T-cell (primary cell): ENCODE measurements at places on chromosomes 6 and 20.

DNA sequence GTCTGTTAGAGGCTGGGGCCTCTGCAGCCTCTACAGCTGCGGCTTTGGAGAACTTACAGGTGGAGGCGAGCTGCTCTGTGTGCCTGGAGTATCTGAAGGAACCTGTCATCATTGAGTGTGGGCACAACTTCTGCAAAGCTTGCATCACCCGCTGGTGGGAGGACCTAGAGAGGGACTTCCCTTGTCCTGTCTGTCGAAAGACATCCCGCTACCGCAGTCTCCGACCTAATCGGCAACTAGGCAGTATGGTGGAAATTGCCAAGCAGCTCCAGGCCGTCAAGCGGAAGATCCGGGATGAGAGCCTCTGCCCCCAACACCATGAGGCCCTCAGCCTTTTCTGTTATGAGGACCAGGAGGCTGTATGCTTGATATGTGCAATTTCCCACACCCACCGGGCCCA, 2.6 kb downstream of the TRIM39 start:
- DNase-seq = peak; percentile 2

GRCh38 chr6:121439926-121440325, 4.5 kb downstream of the GJA1 start:
- DNase-seq = no peak

GRCh38 chr20:55928266-55928665, 77.1 kb downstream of the CBLN4 start:
- no peak for DNase-seq

DNA sequence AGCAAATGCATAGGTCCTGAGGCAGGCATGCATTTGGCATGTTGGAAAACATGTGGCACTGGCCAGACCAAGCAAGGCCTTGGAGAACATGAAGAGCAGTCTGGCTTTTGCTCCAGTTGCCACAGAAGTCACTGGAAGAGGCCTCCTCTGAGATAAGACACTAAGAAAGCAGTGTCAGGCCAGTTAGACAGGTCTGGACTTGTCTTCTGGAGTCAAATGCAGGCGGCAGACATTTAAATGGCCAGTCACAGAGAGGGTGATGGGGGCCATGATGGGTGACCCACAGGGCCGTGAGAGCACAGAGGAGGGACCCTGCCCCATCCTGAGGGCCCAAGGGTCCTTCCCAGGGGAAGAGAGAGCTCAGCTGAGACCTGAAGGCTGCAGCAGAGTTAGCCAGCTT, 26.7 kb upstream of the ADA start:
- DNase-seq = no peak

DNA sequence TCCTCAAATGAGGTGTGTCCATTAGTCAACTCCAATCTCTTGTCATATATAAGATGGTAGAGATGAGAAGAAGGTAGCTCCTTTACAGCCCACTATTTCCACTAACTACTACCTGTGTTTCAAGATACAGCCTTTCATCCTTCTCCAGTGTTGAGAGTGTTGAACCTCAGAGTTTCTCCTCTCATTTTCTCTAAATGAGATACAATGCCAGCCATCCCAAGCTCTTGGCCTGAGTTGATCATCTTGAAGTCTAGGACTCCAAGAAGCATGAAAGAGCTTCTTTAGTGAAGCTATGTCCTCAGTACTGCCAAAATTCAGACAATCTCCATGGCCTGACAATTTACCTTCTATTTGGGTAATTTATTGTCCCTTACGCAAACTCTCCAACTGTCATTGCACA, 548 bp upstream of the HLA-DRA start:
- DNase-seq = no peak

DNA sequence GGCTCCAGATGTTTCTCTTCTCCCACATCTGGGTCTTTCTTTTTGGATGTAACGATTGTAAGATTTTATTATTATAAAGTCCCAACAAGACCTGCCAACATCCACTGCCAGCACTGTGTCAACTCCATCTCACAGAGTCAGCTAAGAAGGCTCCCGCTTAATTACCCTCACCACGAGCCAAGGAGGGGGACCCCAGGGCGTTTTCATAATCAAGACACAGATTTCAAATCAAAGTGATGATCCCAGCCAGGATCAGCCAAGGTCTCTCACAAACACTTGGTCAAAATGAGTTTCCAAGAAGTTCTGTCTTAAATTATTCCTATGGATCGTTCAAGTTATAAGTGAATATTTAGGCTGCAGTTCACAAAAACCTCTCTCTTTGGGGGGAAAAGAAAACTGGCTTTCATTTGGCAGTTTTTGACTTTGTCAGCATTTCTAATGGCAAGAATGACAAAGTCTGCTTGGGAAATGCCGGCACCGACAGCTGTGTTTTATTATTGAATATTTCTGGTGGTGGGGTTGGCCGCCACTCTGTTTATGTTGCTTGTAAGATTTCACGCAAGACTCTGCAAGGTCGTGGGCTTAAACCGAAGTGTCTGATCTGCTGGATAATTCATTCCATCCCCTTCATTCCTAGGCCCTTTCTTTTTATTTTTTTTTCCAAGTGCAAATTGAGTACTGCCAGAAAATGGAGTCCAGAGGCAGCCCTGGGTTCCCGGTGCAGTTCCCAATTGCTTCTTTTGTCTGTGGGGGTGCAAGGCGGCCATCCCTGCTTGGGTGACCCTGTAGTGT, 170.2 kb upstream of the PMEPA1 start:
- DNase-seq = no peak

GRCh38 chr6:129567374-129567773, 142.6 kb downstream of the ARHGAP18 start:
- DNase-seq = no peak

GRCh38 chr6:52213127-52213526, 27.0 kb downstream of the IL17A start:
- no peak for DNase-seq

DNA sequence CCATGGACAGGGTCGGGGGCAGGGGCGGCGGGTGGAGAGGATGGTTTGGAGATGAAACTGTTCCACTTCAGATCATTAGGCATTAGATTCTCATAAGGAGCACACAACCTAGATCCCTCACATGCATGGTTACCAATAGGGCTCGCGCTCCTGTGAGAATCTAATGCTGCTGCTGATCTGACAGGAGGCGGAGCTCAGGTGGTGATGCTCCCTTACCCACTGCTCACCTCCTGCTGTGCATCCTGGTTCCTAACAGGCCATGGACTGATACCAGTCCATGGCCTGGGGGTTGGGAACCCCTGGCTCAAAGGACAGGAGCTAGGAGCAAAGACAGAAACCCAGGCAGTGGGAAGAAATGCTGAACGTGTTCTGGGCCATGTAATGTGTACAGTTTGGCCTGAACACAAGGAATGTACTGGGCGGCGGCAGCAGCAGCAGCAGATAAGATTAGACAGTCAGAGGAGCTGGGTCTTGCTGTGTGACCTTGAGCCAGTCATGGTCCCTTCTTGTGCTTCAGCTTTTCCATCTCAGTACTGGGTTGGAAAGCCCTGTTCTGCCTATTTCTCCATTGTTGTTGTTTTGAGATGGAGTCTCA, 4.7 kb upstream of the SPAG4 start:
- no peak for DNase-seq

GRCh38 chr6:45981046-45981445, 34.6 kb downstream of the CLIC5 start:
- no peak for DNase-seq

- DNase-seq = no peak
Measured at GRCh38 chr20:31841928-31842327, 3.5 kb downstream of the FOXS1 start.

GRCh38 chr6:79070206-79070825, 7.7 kb downstream of the PHIP start:
- no peak for DNase-seq

DNA sequence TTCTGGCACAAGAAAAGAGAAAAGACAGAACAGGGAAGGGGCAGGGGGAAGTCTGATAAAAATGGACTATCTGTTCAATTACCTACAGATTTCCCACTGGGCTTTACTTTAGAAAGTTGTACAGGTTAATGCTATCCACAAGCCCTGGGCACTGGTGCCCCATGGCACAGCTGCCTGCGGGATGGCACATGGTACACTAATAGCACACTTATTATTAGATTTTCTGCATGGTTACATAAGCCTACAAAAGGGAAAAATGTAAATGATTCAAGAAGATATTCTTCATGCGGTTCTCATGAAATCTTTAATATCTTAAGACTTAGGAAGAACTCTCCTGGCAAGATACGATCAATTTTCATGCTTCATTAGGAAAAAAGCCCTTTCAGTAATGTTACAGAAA, 137.5 kb downstream of the GMPR start:
- DNase-seq = no peak

DNA sequence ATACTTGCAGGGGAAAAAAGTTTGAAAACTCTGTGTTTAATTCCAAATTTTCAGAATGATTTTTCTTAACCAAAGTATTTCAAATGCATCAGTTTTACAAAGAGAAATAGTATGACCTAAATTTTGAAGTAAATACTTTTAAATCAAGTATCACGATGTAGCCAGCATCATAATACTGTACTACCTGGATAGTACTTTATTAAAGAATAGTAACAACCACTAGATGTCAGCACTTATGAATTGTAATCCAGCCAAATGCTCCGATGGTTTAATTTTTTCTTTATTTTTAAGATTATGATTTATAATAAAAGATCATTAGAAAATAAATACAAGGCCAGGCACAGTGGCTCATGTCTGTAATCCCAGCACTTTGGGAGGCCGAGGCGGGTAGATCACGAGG, 37.2 kb upstream of the HACE1 start:
- no peak for DNase-seq

DNA sequence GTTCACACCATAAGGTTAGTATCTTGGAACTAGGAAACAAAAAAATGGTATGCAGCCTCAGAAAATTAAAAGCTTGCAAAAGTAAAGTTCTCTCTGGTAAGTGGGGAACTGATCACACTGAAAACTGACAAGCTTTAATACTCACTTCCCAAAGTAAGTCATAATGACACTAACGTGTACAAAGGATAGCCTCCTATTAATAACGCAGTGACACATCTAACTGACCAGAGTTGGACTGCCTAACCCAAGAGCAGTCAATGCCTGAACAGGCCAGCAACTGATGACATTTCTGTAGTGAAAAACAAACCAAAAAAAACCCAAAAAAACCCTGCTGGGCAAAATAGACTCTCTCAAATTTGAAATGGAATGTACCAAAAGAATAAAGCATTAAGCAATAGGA, 30.7 kb downstream of the CHD6 start:
- DNase-seq = no peak

GRCh38 chr6:49551078-49551865, 804 bp downstream of the C6orf141 start:
- no peak for DNase-seq

GRCh38 chr6:18997375-18997826, 610.3 kb downstream of the RNF144B start:
- DNase-seq = no peak

DNA sequence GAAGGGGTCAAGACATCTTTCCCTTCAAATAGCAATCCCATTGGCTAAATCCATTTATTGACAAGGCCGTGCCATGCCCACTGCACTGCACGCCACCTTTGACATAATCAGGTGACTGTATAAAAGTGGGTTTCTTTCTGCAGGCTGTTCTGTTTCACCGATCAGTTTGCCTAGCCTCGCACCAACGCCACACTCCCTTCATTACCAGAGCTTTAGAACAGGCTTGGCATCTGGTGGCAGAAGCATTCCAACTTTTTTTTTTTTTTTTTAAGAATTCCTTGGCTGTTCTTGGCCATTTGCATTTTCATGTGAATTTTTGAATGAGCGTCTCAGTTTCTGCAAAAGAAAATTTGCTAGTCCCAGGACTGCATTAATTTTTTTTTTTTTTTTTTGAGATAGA, 78.1 kb downstream of the PPP1R3G start:
- DNase-seq = no peak

- no peak for DNase-seq
Measured at GRCh38 chr6:158087224-158087867, 80.7 kb downstream of the SERAC1 start.

DNA sequence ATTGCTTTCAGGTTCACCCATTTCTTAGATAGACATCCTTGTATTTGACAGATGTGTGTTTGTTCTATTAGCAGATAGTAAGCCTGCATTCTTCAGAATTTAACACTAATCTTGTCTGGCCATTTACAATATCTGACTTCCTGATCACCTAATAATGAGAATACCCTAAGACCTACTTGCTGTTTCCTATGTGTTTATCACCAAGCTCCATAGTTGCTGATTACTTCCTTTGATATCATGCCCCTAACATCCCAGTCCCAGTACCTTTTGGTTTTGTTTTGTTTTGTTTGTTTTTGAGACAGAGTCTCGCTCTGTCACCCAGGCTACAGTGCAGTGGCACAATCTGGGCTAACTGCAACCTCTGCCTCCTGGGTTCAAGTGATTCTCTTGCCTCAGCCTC, 143.6 kb upstream of the DST start:
- no peak for DNase-seq

DNA sequence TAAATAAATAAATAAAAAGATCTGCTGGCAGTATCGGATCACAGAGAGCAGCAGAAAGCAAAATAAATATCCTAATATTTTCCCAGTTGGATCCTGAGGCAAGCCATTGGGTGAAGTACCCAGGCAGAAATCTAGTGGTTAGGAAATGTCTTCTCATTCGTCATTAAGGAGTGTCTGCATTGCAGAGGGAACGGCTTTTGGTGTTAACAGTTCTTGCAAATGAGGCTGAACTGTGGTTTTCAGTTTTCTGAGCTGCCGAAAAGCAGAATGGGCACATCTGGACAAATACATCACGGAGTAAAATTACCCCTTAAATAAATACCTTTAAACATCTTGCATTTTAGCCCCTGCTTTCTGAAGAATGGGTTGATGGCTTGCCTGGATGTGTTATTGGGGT, 82.3 kb upstream of the MPC1 start:
- no peak for DNase-seq

- DNase-seq = no peak
Measured at GRCh38 chr6:133610227-133610840, 278.6 kb upstream of the TCF21 start.

GRCh38 chr6:17741507-17741906, 34.8 kb upstream of the NUP153 start:
- DNase-seq = no peak

DNA sequence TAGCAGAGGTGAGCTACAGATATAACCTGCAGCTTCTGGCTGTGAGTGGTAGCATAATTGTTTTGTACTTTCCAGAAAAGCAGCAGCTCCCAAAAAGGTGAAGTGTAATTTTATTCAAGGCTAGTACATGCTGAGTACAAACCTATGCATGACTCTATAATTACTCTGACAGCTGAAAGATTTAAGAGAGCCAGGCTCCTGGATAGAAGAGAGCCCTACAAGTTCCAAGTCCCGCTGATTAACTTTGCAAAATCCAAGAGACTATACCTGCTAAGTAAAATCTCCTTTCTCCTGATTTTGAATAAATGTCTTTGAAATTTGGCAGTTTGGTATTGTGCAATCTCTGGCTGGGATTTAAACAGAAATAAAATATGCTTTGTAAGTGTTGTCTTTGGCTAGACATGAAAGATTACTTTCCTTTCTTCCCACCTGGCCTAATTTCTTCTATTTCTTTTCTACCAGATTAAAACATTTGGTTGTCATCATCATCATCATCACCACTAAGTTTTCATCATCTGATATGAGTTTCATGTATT, 79.5 kb downstream of the CTNNBL1 start:
- no peak for DNase-seq
